CD4-positive, alpha-beta memory T cell (primary cell): ENCODE measurements at places on chromosomes 16 and 17. TPM values are rescaled to one million over a fixed set of nuclear protein-coding genes. Genes with fewer than 3 reads are reported as not detected.

GRCh38 chr17:31467502-31468256, 76.2 kb downstream of the RAB11FIP4 start:
- no peak for DNase-seq

- DNase-seq: no peak
Observed at GRCh38 chr17:64992325-64992802, 64.2 kb downstream of the GNA13 start.

GRCh38 chr16:27582883-27583282, 32.9 kb downstream of the KATNIP start:
- no peak for DNase-seq

GRCh38 chr16:56986361-56986760, 3.0 kb upstream of the NLRC5 start:
- DNase-seq: no peak

DNA sequence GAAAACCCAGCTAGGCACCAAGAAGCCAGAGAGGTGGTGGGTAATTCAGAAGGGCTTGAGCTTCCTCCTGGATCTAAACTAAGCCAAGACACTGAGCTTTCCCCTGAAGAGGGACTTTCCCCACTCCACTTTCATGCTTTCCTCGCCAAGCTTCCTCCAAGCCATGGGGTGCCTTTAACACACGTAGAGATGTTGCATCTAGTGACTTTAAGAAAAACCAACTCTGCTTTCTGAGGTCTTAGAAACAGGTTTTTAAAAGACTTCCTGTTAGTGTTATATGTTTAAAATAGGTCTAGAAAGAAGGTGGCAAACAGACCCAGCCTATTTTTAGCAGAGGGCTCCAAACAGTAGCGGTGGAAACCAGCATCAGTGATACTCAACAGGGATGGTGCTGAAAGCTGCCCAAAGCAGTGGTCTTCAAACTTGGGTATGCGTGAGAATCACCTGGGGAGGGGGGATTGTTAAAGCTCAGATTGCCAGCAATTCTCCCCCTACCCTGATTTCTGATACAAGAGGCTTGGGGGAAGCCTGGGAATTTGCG, 585.6 kb downstream of the CDH13 start:
- no peak for DNase-seq

DNA sequence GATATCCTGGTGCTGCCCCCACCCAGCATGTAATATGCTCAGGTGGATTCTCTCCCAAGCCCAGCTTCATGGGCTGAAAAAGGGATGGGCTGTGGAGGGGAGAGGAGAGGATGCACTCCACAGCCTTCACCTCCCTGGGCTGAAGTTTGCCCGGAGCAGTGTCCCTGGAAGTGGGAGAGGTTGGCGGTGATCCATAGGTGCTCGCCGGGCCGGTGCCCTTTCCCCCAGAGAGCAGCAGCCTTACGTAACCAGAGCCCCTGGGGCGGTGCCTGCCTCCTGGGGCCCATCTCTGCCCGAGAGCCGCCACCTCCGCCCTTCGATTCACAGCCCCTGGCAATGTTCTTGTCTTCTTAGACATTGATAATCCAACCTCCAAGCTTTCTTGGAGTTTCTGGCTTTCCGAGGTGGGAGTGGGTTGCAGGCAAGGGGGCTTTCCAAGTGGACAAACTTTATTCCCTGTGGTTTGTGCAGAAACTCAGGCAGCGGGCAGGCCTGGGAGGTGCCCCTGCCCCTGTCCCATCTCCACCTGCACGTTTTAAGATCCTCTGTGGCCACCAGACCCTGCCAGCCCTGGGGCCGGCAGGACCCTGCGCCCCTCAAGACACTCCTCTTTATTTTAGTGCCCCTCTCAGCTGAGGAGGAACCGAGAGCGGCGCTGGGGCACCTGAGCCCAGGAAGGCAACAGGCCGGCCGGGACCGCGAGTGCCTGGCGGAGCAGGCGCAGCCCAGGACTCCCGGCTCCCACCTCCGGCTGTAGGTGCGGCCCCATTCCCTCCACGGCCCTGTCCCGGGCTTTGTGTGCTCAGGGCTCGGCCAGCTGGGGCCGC, 3.1 kb upstream of the WDR90 start:
- no peak for DNase-seq

DNA sequence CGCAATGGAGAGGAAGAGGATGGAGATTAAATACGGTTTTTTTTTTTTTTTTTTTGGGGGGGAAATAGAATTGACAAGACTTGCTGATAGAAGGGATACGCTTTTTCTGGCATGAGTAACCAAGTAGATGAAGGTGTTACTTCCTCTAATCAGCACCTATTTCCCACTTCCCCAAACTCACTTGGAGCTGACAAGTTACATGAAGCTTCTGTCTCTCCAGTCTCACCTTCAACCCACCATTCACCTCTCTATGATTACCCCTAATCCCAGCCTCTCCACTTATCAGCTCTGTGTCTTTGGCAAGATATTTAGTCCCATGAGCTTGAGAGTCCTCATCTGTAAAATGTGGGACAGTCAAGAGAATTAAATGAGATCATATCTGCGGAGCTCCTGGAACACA, 185.9 kb upstream of the HS3ST3A1 start:
- DNase-seq: no peak

GRCh38 chr16:8943966-8944759, 19.5 kb downstream of the USP7 start:
- DNase-seq: no peak

DNA sequence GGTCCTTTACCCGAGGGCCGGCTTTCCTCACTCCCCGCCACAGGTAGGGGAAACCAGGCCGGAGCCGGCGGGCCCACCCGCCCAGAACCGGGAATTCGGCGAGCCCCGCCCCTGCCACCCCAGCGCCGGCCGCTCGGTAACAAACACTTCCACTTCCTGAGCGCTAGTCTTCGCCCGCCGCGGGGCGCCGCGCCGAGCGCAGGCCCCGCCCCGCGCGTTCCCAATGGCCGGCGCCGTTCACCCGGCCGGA, 224 bp upstream of the NHERF1 start:
- DNase-seq: no peak

The VASN gene
- polyA plus RNA-seq: not detected

The TP53TG3F gene
- not detected for polyA plus RNA-seq

The HS3ST4 gene
- polyA plus RNA-seq: not detected

The TMC8 gene
- 172 TPM for polyA plus RNA-seq
